ENCODE measurements at places on chromosomes 3 and 15.

DNA sequence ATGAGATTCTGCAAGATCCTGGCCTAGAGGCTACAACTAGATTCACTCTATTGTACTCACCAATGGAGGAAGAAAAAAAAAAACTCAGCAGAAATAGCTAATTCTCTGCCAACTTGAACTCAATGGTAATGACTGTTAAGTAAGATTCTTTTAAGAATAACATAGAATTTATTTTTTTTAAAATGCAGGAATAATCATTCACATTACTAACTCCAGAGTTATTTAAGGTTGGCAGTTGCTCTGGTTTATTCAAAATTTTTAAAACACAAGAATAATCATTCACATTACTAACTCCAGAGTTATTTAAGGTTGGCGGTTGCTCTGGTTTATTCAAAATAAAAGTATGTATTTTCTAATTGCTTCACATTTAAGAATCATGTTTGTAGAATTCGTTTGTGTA lies 1071.9 kb downstream of the IGSF11 start:
- DNase-seq = no peak

DNA sequence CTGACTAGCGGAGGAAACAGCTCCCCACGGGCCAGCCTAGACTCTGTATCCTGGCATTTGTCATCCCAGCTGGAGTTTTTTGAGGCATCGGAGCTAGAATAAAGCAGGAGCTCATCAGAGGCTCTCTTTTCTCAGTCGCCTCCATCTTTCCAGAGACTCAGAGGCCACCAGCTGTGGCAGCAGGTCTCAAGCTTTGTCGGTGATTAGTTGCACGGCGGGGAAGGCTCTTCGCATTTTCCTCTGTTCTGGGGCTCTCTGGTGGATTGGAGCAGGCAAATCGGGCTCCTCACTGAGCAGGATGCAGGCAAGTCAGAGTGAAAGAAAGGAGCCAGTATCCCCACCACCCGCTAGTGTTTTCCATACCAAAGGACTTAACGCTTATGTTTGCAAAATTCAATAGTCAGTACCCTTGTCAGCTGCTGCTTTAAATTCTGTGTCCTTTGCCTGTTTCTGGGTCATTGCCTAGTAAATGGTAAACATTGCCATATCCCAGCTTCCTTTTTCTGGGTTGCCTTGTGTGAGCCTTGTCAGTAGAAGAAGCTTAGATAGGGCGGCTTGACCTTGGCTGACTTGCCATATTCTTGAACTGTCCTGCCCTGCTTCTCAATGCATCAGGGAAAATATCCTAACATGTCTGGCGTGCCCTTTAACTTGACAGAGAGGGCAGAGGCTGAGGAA lies 127.1 kb downstream of the PTPRG start:
- DNase-seq = no peak

DNA sequence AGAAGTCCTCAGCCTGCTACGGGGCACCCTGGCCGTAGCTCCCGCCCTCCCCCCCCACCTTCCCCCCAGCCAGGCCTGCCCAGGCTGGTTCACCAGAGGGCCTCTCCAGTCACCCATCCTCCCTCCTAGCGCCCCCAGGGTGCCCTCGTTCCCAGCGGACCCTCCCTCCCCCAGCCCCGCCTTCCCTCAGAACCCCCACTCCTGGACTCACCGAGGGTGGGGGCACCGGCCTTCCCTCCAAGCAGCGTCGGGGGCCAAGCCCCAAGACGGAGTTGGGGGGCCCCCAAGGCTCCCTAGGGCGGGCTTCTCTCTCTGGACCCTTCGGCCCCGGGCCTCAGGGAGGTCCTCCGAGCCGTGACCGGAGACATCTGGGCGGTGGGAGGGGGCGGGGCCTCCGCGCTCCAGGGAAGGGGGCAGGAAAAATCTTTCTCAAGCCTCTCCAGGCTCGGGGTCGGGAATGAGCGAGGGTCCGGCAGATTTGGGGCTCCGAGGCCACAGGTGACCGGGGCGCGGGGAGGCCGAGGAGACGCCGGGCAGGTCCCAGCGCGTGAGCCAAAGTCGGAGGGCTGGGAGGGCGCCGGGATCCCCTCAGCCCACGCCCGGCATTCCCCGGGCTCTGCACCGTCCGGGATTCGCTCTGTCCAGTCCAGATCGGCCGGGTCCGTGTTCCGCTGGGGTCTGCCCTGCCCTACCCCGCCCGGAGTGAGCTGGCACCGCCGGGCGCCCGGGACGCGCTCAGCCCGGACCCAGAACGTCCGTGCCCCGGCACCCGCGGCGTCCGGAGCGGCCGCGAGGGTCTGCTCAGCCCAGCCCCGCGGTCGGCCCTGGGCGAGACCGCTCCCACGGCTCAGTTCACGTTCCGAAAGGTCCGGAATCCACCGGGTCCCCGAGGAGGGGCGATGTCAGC lies 999 bp downstream of the INSYN1 start:
- no peak for DNase-seq

- no peak for DNase-seq
Observed at GRCh38 chr3:171967137-171967783, 72.1 kb upstream of the FNDC3B start.

GRCh38 chr3:50435371-50436113 lies 67.9 kb downstream of the CACNA2D2 start:
- DNase-seq = no peak
